ENCODE measurements at places on chromosomes 13 and 19.

DNA sequence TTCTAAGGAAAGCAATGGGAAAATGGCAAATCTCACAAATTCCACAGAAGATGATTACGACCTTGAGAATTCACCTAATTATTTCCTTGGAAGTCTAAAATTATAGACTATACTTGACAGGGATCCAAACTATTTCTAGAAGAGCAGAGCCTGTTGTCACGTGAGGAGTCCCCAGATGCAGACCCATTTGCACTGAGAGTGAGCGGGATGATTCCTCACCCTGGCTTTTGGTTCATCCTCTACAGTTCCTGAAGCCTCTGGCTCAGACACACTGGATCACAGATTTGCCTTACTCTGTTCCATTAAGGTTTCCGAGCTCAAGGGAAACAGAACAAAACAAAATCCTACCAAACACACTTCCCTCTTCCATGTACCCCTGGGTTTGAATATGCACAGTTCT is 23.0 kb upstream of the CYSLTR2 start:
- no peak for DNase-seq

- no peak for DNase-seq
Observed at GRCh38 chr13:106336668-106337067, 198.8 kb downstream of the EFNB2 start.

DNA sequence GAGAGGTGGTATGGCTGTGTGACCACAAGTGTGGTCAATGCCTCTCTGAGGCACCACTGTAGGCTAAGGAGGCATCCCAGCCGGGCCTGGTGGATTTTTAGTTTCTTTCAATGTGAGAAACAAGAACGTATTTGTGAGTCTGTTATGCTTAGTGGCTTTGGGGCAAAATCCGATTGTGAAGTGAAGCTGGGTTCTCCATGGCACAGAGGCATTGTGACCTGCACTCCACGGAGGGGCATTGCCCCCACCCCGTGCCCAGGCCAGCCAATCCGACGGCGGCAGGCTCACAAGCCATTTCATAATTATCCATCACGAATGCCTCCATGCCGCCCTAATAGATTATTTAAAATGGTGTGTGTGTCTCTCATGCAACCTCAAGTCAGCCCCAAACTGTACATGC is 151.6 kb downstream of the ZNF536 start:
- no peak for DNase-seq

DNA sequence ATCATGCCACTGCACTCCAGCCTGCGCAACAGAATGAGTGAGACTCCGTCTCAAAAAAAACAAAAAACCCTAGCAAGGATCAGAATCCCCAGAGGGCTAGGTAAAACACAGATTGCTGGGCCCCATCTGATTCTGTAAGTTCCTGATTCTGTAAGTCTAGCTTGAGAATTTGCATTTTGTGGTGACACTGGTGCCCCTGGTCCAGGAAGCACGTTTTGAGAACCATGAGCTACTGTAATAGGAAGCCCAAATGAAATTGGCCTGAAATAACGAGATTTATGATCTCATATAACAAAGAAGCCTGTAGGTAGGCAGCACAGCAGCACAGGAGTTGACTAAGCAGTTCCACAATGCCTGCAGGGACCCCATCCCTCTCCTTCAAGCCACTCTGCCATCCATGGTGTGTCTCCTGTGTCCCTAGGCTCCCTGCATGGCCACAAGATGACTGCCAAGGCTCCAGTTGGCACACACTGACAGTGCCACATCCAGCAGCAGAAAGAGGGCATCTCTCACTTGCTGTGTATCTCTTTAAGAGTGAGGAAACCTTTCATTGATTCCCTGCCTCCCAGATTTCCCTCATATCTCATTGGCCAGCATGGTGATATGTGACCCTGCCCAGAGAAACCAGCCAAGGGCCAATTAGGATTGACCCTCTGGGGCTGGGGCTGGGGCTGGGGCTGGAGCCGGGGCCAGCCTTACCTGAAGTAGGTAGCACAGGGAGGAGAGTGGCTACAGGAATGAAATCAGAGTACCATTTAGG is 21.7 kb downstream of the SIPA1L3 start:
- no peak for DNase-seq

DNA sequence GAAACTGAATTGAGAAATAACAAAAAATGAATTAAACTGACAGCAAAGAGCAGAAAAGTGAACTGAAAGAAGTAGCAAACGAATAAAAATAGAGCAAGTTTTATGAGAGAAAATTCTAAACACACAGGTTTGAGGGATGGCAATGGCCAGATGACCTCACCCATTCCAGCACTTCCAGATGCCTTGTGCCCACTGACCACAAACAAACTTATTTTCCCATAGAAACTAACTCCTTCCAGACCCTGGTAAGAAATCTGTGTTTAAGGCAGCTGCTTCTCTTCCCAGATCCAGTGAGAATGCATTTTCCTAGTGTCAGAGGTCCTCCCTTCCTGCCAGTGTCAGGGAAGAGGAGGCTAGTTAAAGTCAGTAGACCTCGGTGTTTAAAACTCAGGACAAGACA is 51.7 kb downstream of the RXFP2 start:
- no peak for DNase-seq

DNA sequence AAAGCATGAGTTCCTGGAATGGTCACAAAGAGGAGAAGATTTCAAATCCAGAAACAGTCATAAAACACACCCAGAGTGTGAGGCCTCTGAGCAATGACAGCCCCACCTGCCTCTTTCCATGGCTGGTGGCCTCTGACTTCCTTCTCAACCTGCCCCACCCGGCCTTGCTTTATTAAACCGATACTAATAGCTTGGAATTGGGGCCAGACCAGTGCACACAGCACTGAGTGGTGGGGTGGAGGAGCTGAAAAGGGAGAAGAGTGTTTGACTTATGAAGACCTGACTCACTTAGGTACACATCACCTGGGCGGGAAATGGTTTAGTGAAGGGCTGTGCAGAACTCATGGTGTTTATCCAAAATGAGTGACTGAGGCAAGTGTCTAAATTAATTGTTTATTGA is 20.7 kb upstream of the CEACAM6 start:
- DNase-seq = no peak

GRCh38 chr13:103961784-103962183 is 895.6 kb upstream of the SLC10A2 start:
- DNase-seq = no peak

GRCh38 chr19:1259206-1259875 is 9.8 kb upstream of the CIRBP start:
- DNase-seq = no peak

GRCh38 chr19:38425810-38426466 is at the start of gene RASGRP4:
RASGRP4 (minus strand) TSS chr19:38426219; CDS start chr19:38426091, 128 bp downstream.
- no peak for DNase-seq

- DNase-seq = no peak
Observed at GRCh38 chr19:56133858-56134653, 7.0 kb upstream of the ZNF444 start.

GRCh38 chr13:98221234-98221633 is 44.2 kb upstream of the RNF113B start:
- no peak for DNase-seq

DNA sequence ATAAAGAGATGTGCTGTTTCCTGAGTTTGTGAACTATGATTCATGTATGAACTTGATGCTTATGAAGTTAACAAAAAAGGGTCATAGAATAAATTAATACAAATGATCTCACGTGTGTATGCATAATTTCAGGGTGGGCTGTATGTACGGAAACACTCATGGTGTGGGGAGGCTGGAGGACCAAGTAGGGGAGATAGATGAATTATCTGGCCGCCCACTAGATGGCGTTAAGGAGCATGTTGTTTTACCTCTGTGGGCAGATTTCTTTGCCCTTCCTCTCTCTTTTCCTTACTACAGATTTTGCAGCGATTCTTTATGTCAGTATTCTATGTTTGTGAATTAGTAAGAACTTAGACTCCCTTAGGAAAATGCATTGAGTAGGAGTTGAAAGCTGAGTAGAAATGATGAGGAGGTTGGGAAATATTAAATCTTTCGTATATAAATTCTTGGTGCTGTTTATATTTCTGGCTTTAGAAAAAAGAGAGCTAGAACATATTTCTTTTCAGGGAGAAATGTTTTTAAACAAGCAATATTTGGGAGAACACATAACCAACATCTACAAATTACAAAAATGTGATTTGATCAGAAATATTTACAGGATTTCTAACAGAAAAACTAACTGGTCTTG is 47.4 kb upstream of the TMTC4 start:
- no peak for DNase-seq

- no peak for DNase-seq
Observed at GRCh38 chr19:4519521-4520277, 1.4 kb upstream of the PLIN4 start.

- no peak for DNase-seq
Observed at GRCh38 chr13:53001444-53002225, 27.0 kb upstream of the OLFM4 start.

DNA sequence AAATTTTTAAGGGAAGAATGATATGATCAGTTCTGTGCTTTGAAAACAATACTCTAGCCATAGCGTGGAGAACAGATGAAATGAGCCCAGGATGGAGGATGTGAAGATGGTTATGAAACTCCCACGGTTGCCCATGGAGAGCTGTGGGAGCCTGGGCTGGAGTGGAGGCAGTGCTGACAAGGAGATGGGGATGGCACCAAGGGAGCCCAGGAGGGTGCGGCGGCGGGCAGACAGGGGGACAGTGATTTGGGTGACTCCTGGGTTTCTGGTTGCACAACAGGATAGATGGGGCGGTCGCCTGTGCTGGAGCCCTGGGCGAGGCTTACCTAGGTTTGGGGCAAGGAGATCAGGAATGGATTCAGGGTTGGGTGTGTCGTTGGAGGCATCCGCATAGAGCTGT is 15.9 kb downstream of the ARHGEF7 start:
- DNase-seq = no peak

DNA sequence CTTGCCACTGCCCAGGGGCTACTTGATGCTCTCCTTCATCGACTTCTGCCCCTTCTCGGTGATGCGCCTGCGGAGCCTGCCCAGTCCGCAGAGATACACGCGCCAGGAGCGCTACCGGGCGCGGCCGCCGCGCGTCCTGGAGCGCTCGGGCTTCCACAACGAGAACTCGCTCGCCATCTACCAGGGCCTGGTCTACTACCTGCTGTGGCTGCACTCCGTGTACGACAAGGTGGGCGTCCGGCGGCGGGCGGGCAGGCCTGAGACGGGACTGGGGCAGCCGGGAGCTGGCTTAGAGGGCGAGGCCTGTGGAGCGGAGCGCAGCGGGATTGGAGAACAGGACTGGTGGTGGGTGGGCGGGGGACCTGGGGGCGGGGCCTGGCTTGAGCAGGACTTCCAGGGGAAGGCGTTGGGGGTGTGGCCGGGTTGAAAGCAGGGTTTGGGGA is 12.7 kb upstream of the PSMD8 start:
- peak; percentile 38 for DNase-seq

GRCh38 chr13:31200637-31200971 is 829 bp downstream of the B3GLCT start:
- no peak for DNase-seq

GRCh38 chr13:110641055-110642015 is 26.0 kb downstream of the NAXD start:
- DNase-seq = no peak

GRCh38 chr13:102751886-102752285 is 21.7 kb downstream of the TEX30 start:
- DNase-seq = no peak

GRCh38 chr13:40578055-40578454 is 88.4 kb downstream of the FOXO1 start:
- DNase-seq = no peak

- DNase-seq = peak; percentile 45
Observed at GRCh38 chr13:110644892-110645521, 29.7 kb downstream of the NAXD start.

DNA sequence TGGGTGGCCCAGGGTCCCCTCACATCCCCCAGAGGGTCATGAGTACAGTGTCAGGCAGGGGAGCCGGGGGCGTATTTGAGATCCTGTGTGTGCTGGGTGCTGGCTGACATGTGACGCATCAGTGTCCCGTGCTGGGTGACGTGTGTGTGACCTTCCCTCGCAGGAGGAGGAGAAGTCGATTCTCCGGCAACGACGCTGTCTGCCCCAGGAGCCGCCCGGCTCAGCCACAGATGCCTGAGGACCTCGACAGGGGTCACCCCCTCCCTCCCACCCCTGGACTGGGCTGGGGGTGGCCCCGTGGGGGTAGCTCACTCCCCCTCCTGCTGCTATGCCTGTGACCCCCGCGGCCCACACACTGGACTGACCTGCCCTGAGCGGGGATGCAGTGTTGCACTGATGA is 25.8 kb downstream of the PNPLA6 start:
- DNase-seq = no peak

DNA sequence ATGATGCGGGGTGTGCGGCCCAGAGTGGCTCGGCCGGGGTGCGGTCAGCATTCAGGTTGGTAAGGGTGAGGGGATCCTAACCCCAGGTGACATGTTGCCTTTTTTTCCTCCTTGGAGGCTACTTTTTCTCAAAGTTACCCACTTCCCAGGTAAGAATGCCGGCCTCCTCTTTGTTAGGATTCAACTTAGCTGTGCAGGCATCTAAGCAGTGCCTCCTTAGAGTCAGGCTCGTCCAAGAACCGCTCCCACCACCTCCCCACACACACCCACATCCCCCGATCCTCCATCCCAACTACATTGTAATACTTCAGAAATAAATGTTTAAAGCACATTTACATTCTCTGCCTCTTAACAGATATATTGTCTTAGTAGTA is 733 bp upstream of the ENOX1 start:
- no peak for DNase-seq

GRCh38 chr13:113577881-113578435 is 6.6 kb upstream of the TFDP1 start:
- DNase-seq = no peak

- DNase-seq = no peak
Observed at GRCh38 chr19:10044390-10044789, 31.1 kb downstream of the RDH8 start.

DNA sequence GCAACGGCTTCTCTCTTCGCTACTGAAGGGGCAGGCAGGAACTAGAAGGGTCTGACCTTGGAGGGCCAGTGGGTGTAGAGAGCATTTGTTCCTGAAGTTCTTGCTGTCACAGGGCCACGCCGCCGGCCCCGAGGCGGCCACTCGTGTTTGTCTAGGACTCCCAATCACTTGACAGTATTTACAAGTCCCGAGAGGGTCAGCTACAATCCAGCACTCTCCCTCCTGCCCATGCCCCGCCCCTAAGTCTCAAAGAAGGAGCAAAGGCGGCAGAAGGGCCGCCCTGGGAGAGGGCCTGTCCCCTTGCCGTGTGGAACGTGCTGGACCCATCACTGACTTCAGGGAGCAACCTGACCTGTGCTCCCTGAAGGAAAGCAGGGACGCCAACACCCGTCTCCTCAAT is 118.5 kb downstream of the STK24 start:
- DNase-seq = no peak

DNA sequence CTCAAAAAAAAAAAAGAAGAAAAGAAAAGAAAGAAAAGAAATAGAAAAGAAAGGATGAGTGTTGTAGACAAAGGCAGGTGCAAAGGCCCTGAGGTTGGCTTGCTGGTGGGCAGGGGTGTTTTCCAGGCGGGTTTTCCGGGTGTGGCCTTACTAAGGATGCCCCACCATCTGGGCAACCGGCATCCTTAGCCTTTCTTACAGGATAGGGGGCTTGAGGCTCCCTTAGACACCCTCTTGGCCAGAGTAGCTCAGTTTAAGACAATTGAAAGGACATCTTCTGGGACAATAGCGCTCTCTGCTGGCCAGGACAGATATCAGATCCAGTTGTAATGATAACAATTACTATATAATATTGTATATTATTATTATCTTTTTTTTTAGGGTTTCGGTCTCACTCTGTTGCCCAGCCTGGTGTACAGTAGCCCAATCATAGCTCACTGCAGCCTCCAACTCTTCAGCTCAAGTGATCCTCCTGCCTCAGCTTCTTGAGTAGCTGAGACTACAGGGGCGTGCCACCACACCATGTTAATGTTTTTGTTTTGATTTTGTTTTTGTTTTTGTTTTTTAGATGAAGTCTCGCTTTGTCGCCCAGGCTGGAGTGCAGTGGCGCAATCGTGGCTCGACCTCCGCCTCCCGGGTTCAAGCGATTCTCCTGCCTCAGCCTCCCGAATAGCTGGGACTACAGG is 1.4 kb upstream of the QTRT1 start:
- no peak for DNase-seq
